ENCODE measurements at places on chromosomes 3 and 15. TPM values are rescaled to one million over a fixed set of nuclear protein-coding genes. Genes with fewer than 3 reads are reported as not detected.

GRCh38 chr15:66936861-66937582, 128.4 kb upstream of the SMAD3 start:
- DNase-seq = no peak

- no peak for DNase-seq
Observed at GRCh38 chr3:60609446-60609845, 641.8 kb downstream of the FHIT start.

- no peak for DNase-seq
Observed at GRCh38 chr3:140943781-140944552, 2.3 kb downstream of the SLC25A36 start.

- peak; percentile 38 for DNase-seq
Observed at GRCh38 chr15:90009301-90010022, 8.3 kb downstream of the ZNF710 start.

- no peak for DNase-seq
Observed at GRCh38 chr15:44656298-44656697, 7.2 kb downstream of the SPG11 start.

DNA sequence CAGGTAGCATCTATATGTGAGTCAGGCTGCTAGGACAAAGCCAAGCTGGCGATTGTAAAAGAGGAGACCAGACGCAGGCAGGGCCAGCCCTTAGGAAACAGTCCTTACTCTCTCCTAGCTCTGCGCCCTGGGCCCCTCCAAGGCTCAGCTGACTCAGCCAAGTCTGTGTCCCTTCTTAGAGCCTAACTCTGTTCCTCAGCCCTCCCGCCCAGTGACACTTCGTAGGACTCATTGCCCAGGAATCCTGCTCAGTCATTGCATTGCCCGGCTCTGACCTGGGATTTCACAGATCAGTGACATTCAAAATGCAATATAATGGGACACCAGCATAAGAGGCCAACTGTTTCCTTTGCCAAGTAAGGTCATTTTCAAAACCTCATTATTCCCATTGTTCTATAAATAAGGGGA, 244.2 kb downstream of the TLE3 start:
- no peak for DNase-seq

DNA sequence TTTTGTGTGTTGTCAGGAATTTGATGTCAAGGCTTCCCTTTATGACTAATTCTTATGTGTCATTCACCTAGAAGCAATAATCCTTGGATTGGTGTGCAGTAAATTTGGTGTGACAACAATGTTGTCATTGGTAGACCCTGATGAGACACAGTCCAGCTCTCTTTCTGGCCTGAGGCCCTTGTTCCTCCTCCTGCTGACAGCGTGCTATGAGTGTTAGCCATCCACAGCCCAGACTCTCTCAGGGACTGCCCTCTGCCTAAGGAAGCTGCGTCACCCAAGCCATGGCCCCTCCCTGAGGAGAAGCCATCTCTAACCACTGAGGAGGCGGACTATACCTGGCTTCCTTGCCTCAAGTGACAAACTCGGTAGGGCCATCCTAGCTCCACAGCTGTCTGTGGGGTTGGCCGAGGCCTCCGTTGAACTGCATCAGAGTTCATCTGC, 13.3 kb upstream of the TM4SF1 start:
- DNase-seq = no peak

- DNase-seq = no peak
Observed at GRCh38 chr15:57540211-57540610, 51.5 kb upstream of the MYZAP start.

- no peak for DNase-seq
Observed at GRCh38 chr3:141150931-141151330, 80.7 kb upstream of the PXYLP1 start.

GRCh38 chr3:15390460-15390859, 36.9 kb downstream of the METTL6 start:
- no peak for DNase-seq

GRCh38 chr3:64977308-64978100, 289.7 kb upstream of the ADAMTS9 start:
- DNase-seq = no peak

DNA sequence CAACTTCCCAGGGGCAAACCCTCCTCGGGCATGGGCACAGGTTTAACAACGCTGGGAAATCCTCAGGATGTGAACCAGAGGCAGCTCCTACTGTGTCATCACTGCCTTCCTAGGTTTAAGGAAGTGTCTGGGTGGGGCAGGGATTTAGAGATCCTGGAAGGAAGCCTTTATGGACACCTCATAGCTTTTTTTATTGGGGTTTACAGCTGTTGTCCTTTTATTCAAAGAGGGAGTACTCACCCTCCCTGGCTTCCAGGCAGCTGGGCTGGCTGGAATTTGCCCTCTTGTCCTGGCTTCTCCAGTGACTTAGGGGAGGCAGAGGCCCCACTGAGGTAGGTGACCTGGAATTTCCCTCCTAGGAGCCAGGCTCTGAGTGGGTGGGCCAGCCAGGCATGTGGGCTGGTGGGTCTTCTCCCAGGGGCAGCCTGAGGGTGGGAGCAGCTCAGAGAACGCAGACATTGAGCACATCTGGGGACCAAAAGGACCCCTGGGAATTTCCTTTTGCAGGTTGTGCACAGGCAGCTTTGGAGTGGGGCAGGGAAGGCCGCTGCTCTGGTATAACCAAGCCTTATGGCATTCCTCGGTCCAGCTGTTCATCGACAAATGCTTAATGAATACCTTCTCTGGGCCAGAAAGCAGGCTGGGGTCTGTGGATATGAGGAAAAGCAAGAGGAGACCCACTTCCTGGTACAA, 13.5 kb upstream of the FAM3D start:
- DNase-seq = no peak

GRCh38 chr15:55661428-55661827, 73.3 kb upstream of the PYGO1 start:
- no peak for DNase-seq

DNA sequence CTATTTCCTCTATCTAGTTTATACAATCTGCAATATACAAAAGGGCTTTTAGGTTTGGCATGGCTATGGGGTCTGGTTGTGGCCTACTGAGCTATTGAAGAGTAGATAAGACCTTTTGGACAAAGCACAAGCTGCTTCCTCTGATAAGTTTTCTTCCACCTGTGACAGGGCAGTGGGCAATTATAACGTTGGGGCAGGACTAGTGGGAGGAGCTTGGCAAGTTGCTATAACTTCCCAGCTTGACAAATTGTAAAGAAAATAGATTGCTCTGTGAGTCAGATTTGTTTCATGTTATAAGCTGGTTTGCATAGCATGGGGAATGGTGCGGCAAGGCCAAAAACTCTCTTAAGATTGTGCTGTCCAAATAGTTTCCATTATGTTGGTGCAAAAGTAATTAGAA, 64.9 kb downstream of the SLC7A14 start:
- DNase-seq = no peak

- peak; percentile 20 for DNase-seq
Observed at GRCh38 chr15:88878720-88879184, 16.6 kb downstream of the HAPLN3 start.

DNA sequence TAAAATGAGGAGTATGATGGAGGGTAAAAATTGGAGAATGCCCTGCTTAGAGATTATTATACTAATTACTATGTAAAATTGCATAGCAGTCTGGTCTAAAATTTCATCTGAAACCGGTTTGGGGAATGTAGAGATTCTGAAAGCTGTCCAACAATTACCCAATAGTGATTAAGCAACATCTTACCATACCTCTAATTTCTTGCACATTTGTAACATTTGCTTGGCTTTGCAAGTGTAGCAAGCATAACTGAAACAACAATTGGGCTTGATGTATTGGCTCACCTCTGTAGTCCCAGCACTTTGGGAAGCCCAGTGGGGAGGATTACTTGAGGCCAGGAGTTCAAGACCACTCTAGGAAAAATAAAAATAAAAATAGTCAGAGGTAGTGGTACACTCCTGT, 17.4 kb downstream of the AADACL2 start:
- no peak for DNase-seq

GRCh38 chr15:67094001-67094826, 28.8 kb downstream of the SMAD3 start:
- no peak for DNase-seq

GRCh38 chr15:91668370-91668769, 185.1 kb upstream of the SLCO3A1 start:
- no peak for DNase-seq

DNA sequence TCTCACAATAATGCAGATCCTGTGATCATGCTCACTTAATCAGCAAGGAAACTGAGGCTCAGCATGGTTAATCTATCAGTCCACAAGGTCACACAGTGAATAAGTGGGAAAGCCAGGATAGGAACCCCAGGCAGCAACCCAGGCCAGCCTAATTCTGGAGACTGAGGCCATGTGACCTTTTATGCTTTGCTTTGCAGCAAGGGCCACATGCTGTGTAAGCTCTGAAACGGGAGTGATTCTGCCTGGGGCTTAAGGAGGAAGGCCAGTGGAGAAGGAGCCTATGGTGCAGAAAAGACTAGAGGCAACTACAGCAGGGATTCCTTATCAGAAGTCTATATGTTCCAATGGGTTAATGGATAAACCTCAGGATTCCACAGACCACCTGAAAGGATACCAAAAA, 157.6 kb upstream of the PPP2R3A start:
- no peak for DNase-seq

DNA sequence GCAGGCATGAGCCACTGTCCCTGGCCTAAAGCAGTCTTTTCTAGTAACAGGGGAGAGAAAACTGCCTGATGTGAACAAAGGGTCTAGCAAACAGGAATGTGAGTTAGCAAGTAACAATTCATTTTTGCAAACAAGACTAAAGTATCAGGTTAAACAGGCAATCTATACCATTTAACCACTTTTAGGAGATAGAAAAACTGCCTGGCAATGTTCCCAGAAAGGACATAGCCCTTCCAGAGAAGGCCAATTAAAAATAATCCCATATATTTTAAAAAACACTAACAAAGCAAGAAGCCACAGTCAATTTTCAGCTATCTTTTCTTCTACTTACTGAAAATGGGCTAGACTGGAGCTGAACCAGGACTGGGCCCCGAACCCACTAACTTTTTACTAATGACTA, 6.3 kb downstream of the RBSN start:
- DNase-seq = no peak

DNA sequence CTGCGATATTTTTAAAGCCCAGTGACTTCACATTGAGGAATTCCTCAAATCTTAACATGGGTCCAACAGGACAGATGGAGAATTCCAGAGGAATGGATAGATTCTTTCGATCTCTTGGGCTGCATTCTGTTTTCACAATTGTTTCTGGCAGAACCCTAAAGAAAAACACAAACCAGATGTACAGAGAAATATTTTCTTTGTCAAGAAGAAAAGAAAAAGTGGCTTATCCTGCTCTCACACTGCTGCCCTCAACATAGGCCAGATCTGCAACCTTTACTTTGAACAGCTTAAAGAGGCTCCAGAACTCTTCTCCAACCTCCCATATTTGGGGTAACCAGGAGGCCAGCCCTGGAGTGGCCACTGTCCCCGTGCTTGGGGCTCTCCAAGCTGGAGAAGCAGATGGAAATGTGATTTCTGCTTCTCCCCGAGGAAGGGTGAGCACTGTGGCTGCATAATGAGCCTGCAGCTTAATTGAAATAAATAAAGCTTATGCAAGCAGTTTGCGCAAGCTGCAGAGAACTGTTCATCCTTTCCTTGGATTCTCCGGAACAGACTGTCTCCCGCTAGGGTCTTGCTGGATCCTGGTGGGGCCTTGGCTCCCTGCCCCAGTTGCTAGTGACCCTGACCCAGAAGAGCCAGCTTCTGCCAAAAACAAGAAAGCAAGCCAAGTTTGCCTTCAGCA, 453.2 kb upstream of the PROK2 start:
- DNase-seq = no peak

- no peak for DNase-seq
Observed at GRCh38 chr15:92205255-92205739, 188.4 kb upstream of the ST8SIA2 start.

GRCh38 chr3:50607271-50608091, 4.1 kb downstream of the CISH start:
- DNase-seq = no peak

DNA sequence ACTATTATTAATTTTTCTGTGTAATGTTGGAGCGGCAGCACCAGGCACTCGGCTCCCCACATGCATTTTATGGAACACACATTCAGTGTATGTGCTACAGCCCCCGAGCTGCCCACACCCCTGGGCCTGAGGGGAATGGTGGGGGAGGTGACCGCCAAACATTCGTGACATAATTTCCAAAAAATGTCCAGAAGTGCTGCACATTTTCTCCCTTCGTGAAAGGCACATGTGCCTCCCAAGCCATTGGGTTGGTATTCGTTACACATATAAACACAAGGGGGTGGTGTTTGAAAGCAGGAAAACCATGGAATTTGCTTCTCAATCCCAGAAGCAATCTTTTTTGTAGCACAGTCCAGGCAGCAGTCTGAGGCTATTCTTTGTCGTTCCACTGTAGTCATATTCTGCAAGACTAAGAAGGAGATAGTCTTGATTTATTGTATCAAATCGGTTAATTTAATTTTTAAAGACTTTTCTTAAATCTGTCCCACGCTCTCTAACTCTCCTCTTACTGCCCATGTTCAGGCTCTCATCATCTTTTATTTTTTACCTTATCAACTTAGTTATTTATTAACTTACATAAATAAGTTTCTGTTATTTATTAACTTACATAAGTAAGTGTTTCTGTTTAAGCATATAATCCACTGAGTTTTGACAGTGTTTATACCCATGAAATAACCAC, 39.2 kb upstream of the POLR2M start:
- DNase-seq = no peak

GRCh38 chr15:99704444-99704838, 28.8 kb downstream of the LYSMD4 start:
- DNase-seq = peak; percentile 87

DNA sequence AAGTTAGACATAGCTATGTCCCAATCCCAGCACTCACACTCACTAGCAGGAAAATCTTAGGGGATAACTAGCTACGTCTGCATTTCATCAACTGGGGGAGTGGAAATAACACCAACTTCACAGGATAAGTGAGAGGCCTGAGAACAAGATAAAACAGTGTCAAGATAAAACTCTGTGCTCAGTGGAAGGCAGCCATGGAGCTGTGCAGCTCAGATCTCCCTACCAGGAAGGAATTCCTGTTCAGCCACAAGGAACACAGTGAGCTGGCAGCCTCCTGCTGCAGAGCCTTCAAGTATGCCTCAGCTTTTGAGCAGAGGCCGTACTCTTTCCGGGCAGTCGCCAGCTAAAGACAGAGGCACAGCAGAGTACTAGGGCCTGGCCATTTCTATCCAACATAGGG, 115.8 kb upstream of the TOPAZ1 start:
- DNase-seq = no peak

GRCh38 chr3:152146461-152146860, 122.3 kb upstream of the MBNL1 start:
- DNase-seq = no peak

Gene CCR3
- not detected for total RNA-seq

Gene SOX14
- not detected for total RNA-seq

Gene CCRL2
- 2.3 TPM for total RNA-seq

Gene ADAMTS17
- total RNA-seq = 0.10 TPM

Gene CHRFAM7A
- 1.2 TPM for total RNA-seq

Gene CHRNA3
- total RNA-seq = not detected

Gene PLA2G4D
- total RNA-seq = not detected

Gene ECE2
- not detected for total RNA-seq

Gene ATP10A
- 1.6 TPM for total RNA-seq

Gene CHRD
- not detected for total RNA-seq

Gene P2RY1
- 0.17 TPM for total RNA-seq

Gene TRIM42
- not detected for total RNA-seq

Gene GOLGA8S
- total RNA-seq = 0.12 TPM
